Brain (organoid and tissue), 16 donors: ENCODE measurements at places on chromosomes 13 and 19. TPM values are rescaled to one million over a fixed set of nuclear protein-coding genes. Genes with fewer than 3 reads are reported as not detected.

RPL13A gene
- polyA plus RNA-seq, result 2,708 TPM

C1QTNF9 gene
- polyA plus RNA-seq, result not detected

KIR3DL1 gene
- polyA plus RNA-seq, result not detected

IGFL2 gene
- not detected for polyA plus RNA-seq

AMER2 gene
- 18.8 TPM for polyA plus RNA-seq

LHFPL6 gene
- 26.4 TPM for polyA plus RNA-seq

PDE4C gene
- 0.25 TPM for polyA plus RNA-seq

SLC17A7 gene
- 132 TPM for polyA plus RNA-seq

MIA gene
- polyA plus RNA-seq, result not detected

KLHL1 gene
- 0.12 TPM for polyA plus RNA-seq

ZNF177 gene
- polyA plus RNA-seq, result 10.2 TPM

IGFL1 gene
- polyA plus RNA-seq, result not detected

OR7A10 gene
- not detected for polyA plus RNA-seq

MYO1F gene
- 2.4 TPM for polyA plus RNA-seq

CPT1C gene
- 65.1 TPM for polyA plus RNA-seq

CEACAM8 gene
- not detected for polyA plus RNA-seq

KCTD4 gene
- 3.1 TPM for polyA plus RNA-seq

NANOS3 gene
- 14.6 TPM for polyA plus RNA-seq

GDF15 gene
- polyA plus RNA-seq, result 5.2 TPM

CNN1 gene
- polyA plus RNA-seq, result 3.1 TPM

ZNF578 gene
- polyA plus RNA-seq, result 3.7 TPM

LIPE gene
- polyA plus RNA-seq, result 74.5 TPM

TRIP10 gene
- polyA plus RNA-seq, result 24.1 TPM

INSR gene
- polyA plus RNA-seq, result 28.1 TPM

PHLDB3 gene
- 10.0 TPM for polyA plus RNA-seq

PCDH9 gene
- polyA plus RNA-seq, result 9.9 TPM

MEF2B gene
- 22.1 TPM for polyA plus RNA-seq

LGALS14 gene
- not detected for polyA plus RNA-seq

TNNT1 gene
- polyA plus RNA-seq, result 5.7 TPM

METTL21C gene
- polyA plus RNA-seq, result not detected

ZNF415 gene
- 5.1 TPM for polyA plus RNA-seq

CGB1 gene
- polyA plus RNA-seq, result not detected

ACP7 gene
- 1.3 TPM for polyA plus RNA-seq

ATP7B gene
- polyA plus RNA-seq, result 1.9 TPM

SCAF1 gene
- polyA plus RNA-seq, result 67.3 TPM

ANO8 gene
- 14.9 TPM for polyA plus RNA-seq

ITGBL1 gene
- polyA plus RNA-seq, result 0.78 TPM

ZNF221 gene
- polyA plus RNA-seq, result 0.66 TPM

LEUTX gene
- not detected for polyA plus RNA-seq
